ENCODE measurements at places on chromosomes 2 and 18.

- DNase-seq = no peak
Measured at GRCh38 chr2:14423145-14423906, 209.2 kb upstream of the LRATD1 start.

DNA sequence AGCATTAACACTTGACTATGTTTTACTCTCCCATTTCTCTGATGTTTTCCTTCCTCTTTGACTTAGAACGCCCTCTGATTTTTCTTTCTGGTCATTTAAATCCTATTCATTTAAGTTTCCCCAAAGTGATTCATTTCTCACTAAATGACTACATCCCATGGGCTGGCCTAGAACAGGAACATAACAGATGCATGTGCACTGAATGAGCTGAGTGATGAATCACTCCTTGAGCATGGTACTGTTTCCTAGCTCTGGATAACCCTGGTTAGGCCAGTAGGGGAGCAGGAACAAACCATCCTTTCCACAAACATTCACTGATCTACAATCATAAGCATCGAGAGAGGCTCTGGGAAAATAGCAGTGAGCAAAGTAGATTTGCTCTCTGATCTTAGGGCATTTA lies 221.9 kb upstream of the SETBP1 start:
- no peak for DNase-seq

- no peak for DNase-seq
Measured at GRCh38 chr18:79208906-79209305, 139.7 kb downstream of the ATP9B start.

GRCh38 chr2:234172066-234172465 lies 121.6 kb downstream of the SPP2 start:
- DNase-seq = no peak

- DNase-seq = no peak
Measured at GRCh38 chr2:42371611-42372473, 10.8 kb upstream of the COX7A2L start.

DNA sequence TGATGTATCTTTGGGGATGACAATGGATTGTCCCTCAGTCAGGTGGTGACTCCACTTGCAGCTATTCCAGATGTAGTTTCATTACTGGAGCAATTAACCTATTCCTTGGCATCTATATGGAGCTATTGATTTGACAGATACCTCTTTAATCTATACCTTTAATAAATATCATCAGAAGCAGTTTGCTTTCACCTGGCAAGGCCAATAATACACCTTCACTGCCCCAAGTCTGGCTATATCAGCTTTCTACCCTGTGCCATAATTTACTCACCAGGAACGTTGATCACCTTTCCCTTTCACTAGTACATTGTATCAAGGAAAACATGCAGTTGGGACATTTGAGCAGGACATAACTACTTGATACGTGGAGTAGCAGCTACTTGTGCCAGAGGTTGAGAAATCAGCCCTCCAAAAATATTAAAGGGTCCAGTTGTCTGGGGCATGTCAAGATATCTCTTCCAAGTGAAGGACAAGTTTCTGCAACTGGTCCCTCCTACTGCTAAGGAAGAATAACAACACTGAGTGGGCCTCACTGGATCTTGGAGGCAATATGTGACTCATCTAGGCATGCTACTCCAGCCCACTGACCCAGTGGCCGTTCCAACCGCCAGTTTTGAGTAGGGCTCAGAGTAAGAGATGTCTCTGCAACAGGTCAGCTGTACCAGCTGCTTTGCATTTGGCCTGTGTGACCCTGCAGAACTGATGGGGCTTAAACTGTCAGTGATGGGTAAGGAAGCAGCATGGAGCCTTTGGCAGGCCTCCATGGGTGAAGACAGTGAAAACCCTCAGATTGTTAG lies 67.0 kb downstream of the PSMG2 start:
- no peak for DNase-seq

DNA sequence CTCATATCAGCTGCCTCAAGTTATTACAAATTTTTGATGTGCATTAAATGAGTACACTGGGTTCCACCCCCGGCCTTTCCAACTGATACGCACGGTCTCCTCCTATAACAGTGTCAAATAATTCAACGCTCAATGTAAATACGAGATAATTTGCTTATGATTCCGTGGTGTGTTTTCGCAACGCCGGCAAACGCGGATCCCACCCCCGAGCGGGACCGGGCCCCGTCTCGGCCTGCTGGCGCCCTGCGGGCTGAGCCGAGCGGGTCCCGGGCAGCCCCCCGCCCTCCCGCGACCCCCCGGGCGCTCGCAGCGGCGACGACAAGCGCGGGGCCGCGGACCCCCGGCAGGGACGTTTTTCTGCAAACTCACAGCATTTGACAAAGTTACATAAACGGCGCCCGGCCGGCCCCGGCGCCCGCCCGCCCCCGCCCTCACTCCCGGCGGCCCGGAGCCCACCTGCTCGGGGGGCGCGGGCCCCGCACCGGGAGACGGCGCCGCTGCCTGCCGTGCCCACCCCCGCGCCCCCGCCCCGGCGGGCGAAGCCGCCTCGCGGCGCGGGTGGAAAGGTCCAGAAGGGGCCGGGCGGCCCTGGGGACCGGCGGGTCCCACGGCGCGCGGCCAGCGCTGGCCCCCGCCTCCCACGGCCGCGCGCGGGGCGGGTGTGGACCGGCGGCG lies 762 bp downstream of the HDAC4 start:
- DNase-seq = no peak

DNA sequence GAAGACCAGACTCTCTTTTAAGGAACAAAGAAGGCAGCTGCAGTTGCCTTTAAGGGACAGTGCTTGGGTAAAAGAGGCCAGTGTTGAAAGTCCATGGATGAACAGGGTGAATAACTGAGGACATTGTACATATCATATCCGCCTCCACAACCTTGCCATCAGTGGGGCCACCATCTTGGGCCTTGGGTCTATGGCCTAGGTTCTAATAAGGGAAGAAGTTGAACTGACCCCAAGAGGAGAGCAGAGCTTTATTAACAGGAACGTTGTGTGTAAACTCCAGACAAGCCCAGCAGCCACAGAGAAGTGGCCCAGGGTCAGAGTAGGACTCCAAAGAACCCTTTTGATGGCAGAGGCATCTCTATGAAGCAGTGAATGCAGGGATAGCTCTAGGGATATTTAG lies 332.8 kb downstream of the CYP26B1 start:
- DNase-seq = no peak

- no peak for DNase-seq
Measured at GRCh38 chr2:233040571-233040970, 8.1 kb downstream of the NEU2 start.

GRCh38 chr18:39796393-39796792 lies 2158.6 kb upstream of the PIK3C3 start:
- DNase-seq = no peak

- no peak for DNase-seq
Measured at GRCh38 chr2:100110614-100111000, 31.8 kb downstream of the AFF3 start.

DNA sequence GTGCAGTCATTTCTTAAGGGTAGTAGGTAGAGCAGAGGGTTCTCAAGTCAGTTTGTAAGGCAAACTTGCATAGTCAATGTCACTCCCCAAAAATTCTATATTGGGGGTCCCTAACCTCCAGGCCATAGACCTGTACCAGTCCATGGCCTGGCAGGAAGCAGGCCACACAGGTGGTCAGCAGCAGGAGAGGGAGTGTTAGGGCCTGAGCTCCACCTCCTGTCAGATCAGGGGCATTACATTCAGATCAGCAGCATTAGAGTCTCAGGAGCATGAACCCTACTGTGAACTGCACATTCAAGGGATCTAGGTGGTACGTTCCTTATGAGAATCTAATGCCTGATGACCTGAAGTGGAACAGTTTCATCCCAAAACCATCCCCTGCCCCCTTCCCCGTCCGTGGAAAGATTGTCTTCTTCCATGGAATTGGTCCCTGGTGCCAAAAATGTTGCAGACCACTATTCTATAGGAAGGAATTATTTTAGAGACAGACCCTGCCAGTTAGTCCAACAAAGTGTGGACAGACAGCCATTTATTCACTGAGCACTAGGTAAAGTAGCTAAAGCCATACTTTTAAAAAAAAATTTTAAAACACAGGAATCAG lies 6.7 kb downstream of the COA5 start:
- DNase-seq = no peak

GRCh38 chr2:222102575-222103349 lies 196.0 kb downstream of the PAX3 start:
- DNase-seq = no peak

DNA sequence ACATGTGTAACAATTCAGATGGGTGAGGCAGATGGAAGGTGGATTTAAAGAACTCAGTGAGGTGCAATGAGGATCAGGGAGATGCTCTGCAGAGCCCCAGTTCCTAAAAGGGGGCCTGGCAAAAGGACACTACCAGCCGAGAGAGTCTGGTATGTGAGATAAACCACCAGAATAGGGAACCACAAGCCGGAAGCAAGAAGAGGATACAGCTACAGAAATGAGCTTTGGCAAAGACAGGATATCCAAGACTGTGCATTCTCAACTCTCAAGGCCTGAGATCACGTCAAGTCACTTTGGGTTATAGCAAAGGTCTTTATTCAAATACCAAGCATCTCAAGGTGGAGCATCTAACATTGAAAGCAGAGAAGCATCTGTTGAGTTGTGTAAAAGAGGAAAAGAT lies 293.5 kb downstream of the ARHGAP15 start:
- no peak for DNase-seq

All from NCI-H187 (cell line).